ENCODE measurements at places on chromosomes 6 and 20.

DNA sequence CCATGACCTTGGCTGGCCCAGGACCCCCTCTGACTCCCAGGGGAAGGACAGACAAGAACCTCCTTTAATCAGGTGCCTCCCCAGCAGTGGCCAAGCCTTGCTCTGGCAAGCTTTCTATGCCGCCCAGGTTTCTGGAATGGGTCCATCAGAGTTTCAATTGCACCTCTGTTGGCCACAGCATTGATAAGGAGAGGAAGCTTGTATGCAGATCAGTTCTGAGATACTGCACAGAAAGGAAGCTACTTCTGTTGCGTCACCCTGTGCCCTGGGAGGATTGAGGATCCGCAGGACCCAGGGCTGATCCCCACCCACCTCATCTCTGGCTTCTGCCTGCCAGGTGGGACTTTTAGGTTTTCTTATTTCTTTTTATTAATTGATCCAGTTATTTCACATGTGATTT is 167.2 kb downstream of the TFAP2C start:
- DNase-seq, result no peak

GRCh38 chr6:79506251-79506650 is 31.0 kb downstream of the LCA5 start:
- DNase-seq, result no peak

DNA sequence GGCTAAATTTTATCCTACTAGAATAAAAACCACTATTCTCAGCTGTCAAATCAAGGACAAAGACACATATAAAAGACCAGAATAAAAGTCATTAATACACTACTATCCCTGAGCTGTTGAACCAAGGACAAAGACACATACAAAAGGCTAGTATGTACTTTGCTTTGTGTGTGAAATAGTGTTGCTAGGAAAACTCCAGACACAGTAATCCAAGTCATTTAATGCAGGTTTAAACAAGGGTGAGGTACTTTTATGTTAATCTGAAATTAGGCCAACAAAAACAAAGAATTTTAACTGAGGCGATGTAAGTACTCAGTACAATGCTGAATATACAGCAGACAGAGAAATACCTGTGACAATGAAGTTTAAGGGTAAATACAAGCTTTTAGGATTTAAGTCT is 18.9 kb downstream of the GCLC start:
- DNase-seq, result no peak

GRCh38 chr6:43853066-43853650 is 83.1 kb downstream of the VEGFA start:
- DNase-seq, result no peak

DNA sequence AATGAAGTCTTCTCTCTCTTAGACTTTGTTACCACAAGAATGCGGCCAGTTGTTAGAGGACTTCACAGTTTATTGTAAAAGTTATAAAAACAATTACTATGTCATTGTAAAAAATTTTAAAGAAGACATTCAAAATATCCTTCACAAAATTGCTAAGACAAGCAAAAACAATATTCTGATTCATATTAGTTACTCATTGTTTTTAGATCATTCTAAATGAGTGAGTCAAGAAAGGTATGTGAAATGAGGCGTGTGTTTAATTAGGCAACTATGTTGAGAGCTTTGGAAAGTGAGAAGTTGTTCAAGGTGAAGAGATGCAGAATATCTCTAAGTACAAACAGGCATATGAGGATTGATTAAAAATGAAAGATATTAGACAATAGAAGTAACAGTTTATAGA is 875.3 kb downstream of the EYS start:
- DNase-seq, result no peak

DNA sequence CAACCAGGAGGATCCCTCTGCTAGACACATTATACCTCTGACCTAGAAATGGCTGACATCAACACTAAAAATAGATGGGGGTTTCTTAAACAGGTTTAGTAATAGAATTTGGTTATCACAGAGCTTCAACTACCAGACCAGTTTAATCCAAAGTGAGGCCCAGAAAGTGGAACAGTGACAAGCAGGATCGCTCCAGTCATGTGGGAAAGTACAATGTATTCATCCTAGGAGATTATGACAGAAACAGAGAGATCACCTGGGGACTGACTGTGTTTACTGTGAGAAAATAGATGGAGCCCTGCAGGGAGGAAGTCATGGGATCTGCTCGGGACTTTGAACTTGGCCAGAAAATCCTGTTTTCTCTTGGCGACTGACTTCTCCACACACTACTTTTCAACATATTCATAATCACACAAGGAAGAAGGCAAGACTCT is 238.7 kb upstream of the SOX4 start:
- no peak for DNase-seq

DNA sequence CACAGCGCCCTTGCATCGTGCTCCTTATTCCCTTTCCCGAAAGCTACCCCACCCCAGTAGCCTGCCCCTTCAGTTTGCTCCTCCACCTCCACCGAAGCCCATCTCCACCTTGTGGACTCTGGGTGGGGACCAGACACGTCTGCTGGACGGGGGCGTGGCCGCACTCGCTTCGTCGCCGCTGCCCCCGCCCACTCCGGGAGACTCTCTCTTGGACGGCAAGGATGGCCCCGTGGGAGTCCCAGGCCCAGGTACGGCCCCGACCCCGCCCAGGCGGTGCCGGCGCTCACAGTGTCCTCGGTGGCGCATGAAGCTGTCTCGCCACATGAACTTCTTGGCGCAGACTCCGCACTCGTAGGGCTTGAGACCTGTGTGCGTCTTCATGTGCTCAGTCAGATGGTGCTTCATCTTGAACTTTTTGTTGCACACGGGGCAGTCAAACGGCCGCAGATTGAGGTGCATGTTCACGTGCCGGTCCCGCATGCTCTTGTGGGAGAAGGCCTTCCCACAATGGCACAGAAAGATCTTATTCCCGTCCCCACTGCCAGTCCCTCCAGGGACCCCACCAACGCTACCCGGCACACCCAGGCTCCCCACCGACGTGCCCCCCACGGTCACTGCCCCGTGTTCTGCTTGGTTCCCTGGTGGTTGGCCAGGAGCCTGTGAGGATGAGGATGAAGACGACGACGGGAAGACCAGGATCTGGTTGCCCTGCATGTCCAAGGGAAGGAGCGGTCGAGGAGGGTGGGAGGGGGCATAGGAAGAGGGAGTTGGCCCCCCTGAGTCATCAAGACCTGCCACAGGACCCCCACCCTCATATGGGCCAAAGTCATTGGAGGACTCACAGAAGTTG is 1.3 kb upstream of the TAPBP start:
- DNase-seq, result peak; percentile 91

Measured in upper lobe of left lung (tissue), 6 donors.